NCI-H460 (cell line): ENCODE measurements at places on chromosomes 11 and 22. TPM values are rescaled to one million over a fixed set of nuclear protein-coding genes. Genes with fewer than 3 reads are reported as not detected.

FREY1 gene
- 0.38 and 0.67 TPM in 2 replicates for total RNA-seq

DNA sequence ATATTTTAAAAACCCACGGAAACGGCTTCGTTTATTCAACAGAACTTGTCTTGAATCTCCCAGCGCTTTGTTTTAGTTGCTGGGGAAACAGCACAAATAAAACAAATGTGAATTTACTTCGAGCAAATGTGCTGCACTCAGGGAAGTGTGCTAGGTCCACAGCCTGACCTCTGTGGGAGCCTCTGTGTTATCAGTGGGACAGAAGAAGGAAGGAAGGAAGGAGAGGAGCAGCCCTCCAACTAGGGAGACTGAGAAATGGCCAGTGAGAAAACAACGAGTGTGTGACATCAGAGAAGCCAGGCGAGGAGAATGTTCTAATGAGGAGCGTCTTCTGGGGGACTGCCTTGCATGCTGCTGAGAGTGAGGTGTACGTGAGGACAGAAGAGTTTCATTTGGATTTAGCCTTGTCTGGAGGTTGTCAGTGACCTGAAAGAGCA lies 42.7 kb downstream of the PPP6R3 start:
- DNase-seq, result no peak

DNA sequence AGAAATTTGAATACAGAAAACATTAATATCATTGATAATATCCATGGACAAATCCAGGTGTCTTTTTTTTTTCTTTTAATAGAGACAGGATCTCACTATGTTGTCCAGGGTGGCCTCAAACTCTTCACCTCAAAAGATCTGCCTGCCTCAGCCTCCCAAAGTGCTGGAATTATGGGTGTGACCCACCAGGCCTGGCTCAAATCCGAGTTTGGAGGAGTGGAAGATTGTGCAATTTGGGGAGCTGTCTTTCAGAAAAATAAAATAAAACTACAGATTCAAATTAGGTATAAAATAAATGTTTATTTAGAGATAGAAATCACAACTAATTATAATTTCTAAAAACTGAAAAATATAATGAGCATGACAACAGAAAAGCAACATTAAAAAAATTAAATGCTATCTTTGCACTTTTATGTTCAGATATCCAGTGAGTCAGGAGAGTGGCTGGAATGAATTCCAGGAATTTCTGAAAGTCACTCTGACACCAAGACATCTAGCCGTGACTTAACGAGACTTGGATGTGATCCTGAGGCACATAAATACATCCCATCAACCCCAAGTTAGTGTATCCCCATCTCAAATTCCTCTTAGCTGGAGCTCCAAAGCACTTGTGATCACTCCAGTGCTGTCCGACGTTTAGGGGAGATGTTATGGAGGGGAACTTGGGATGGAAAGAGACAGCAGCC lies 128.6 kb upstream of the THY1 start:
- no peak for DNase-seq

GRCh38 chr11:13292970-13293369 lies 15.4 kb downstream of the BMAL1 start:
- DNase-seq, result no peak

GRCh38 chr11:19992162-19992561 lies 168.1 kb downstream of the DBX1 start:
- no peak for DNase-seq

DNA sequence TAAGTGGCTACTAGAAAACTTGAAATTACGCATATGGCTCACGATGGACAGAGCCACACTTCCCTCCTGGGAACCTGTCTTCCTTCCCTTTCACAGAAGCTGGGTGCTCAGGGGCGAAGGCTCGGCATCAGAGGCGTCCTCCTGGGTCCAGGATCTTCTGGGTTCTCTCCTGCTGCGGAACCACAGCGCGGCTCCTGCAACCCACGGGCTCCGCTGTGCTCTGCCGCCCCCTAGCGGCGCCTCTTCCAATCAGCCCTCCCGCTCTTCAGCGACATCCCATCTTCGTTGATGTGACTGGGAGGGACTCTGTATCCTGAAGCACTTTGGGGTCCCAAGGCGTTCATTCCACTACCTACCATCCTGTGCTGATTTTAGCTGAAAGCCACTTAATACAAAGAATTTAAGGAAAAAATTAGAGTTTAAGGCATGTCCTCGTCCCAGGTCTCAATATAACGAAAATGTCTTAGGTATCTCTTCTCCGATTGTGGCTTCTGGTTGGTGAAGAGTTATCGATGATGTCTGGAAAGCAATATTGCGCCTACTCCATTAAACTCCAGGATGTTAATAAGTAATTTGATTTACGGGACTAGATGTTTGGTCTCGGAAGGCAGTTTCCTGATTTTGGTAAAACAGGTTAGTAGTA lies 14.8 kb upstream of the RPS3 start:
- DNase-seq, result peak; percentile 63

DNA sequence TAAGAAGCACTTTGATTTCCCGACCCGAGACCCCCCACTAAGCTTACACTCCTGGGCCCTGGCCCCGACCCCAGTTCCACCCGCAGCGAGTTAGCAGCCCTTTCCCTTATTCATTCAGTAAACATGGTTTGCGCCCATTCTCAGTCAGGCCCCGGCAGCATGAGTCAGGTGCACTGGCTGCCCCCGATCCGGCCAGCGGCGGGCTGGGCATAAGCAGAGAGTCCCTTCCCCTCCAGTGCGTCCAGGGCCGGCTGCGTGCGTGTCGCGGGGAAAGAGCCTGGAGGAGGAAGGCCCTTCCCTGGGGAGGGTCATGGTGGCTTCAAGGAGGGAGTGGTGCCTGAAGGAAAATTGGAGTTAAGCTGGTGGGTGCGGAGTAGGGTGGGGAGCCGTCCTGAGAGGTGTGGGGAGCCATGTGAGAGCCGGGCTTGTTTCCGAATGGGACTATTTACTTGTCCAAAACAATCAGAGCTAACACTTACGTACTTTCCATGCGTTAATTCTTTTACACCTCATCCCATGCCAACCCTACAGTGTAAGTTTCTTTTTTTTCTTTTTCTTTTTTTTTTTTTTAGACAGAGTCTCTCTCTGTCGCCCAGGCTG lies 657 bp downstream of the IGHMBP2 start:
- DNase-seq, result no peak

GRCh38 chr22:35903571-35904335 lies 124.9 kb downstream of the RBFOX2 start:
- DNase-seq, result no peak

GRCh38 chr22:24693379-24693778 lies 81.1 kb downstream of the PIWIL3 start:
- DNase-seq, result no peak
